ENCODE measurements at places on chromosomes 13 and 19.

GRCh38 chr13:50376895-50377575 is 361.8 kb downstream of the KCNRG start:
- no peak for DNase-seq

GRCh38 chr13:89027694-89028306 is 1356.6 kb downstream of the SLITRK5 start:
- DNase-seq, result no peak

GRCh38 chr13:82614086-82614485 is 1268.2 kb downstream of the SLITRK1 start:
- DNase-seq, result no peak

DNA sequence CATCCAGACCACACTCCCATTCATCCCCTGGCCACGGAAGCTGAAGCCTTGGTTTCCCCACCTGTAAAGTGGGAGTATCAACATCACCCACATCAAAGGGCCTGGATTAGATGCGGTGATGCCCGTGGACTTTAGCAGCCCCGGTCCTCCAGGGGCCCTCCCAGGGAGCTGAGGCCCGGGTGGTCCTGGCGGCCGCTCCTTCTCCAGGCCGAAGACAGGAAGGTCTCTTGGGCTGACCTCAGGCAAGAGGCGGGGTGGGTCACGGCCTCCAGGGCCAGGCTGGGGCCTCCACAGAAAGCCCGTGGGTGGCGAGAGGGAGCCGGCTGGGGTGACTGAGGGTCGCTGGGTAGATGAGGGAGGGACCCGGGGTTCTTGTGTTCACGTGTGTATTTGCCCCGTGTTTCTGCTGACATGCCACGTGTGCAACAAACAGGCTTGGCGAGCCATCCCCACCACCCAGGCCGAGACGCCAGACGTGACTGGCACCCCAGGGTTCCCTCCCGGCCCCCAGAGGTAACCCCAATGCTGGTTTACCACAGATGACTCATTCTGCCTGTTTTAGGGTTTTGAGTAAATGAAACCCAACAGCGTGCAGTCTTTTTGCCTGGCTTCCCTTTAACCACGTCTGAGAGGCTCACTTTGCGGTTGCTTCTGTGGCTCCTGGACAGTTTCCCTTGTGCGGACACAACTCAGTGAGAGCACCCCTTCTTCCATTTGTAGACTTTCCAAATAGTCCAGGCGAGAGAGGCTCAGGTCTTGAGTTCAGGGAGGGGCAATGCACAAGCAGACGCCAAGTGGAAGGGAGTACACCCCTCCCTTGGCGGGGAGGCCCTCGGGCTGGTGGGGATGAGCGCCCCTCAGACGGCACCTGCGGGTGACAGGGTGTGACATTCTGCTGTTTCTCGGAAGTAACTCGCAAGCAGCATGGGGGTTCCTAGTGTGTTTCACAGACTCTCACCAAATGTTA is 42.9 kb downstream of the C13orf46 start:
- DNase-seq, result peak; percentile 8

- no peak for DNase-seq
Observed at GRCh38 chr19:45747513-45747912, 14.3 kb downstream of the MEIOSIN start.
